ENCODE measurements at places on chromosomes 3 and 15.

GRCh38 chr3:194532591-194532990 is 45.8 kb upstream of the ATP13A3 start:
- DNase-seq, result no peak

- no peak for DNase-seq
Measured at GRCh38 chr3:159879146-159879545, 109.5 kb upstream of the IL12A start.

GRCh38 chr3:157816896-157817295 is 289.3 kb downstream of the SHOX2 start:
- no peak for DNase-seq

GRCh38 chr3:178475062-178475461 is 61.2 kb upstream of the KCNMB2 start:
- DNase-seq, result no peak

GRCh38 chr3:152444029-152444641 is 175.4 kb downstream of the MBNL1 start:
- DNase-seq, result peak; percentile 65

DNA sequence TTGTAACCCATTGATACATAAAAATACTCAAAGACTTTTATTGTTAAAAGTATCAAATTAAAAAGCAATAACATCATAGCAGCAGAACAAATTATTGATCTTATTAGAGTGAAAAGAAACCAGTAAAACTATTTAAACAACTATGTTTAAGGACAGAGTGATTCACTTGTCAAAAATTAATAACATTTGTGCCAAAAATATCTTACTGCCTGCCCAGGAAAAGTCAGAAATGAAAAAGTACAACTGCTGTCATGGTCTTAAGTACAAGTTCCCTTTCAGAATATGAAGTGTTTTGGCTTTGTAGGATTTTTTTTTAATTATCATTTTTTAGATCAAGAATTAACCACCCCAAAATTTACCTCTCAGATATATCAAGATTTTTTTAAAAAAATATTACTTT is 3.4 kb downstream of the IFT57 start:
- peak; percentile 37 for DNase-seq

- DNase-seq, result no peak
Measured at GRCh38 chr3:152322756-152323155, 54.0 kb downstream of the MBNL1 start.

DNA sequence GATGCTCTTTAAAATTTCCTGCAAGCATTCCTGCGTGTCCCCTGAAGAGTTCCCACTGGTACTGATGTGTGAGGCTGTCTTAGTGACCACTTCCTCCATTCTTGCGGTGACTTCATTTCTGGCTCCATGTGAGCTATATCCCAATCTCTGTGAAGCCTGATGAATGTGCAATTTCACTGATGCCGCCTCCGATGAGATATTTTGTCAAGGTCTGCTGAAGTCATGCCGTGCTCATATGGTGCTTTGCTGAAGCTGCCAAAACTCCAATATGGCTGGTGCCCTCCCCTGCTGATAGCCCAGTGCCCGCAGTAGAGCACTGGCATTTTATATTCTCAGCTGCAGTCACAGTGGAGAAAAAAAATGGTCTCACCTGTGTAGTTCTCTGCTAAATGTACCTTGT is 271.5 kb downstream of the EFHB start:
- no peak for DNase-seq

- no peak for DNase-seq
Measured at GRCh38 chr3:170437696-170438407, 19.2 kb downstream of the CLDN11 start.

- no peak for DNase-seq
Measured at GRCh38 chr3:12178091-12178820, 19.5 kb upstream of the TIMP4 start.

GRCh38 chr15:85589851-85590250 is 204.9 kb downstream of the KLHL25 start:
- no peak for DNase-seq

DNA sequence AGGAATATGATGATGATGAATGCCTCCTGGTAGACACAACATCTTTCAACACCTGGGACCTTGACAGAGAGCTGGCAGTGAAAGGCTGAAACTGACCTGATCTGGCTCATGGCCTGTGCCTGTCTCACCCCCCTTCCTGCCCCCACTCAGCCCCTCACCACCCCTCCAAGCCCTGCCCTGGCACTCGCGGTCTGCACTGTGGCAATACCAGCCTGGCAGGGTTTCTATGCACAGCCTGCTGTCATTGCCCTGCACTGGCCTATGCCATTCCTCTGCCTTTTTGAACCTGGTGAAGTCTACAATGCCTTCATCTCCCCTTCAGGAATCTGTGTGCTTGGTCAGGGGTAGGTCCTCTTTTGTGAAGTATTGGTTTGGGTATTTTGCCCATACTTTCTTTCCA is 56.5 kb downstream of the ACAD9 start:
- no peak for DNase-seq

- DNase-seq, result no peak
Measured at GRCh38 chr15:40333922-40334492, 6.7 kb downstream of the CCDC9B start.

DNA sequence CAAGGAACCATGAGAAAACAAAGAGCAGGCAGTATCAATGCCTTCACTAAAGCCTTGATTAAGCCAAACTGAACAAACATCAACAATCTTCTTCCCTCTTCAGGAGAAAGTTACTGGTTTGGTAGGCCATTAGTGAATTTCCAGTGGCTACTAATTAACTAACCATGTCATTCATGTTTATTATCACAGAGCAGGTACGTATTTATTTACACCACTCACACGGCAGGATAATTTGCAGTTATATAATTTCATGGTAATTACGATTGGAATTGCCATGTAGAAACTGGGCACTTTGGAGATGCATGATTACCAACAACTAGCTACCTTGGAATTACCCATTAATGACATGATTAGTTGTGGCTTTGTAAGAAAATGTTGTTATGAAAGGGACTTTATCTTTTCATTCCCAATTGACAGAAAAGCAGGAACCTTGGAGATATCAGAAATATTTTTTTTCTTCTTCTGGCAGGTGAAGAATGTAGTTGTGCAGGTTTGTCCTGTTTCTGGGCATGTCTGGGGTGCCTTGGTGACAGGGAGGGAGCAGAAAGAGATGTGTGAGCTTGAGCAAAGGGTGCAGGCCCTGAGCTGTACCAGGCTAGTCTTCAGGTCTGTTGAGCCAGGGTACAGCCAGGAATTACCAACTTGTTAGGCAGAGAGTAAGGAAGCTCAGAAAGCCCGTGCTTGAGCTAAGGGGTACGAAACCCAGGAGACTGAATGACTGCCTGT is 310.7 kb downstream of the RORA start:
- DNase-seq, result peak; percentile 43

- DNase-seq, result no peak
Measured at GRCh38 chr3:150762662-150763121, 277 bp downstream of the SIAH2 start.

- no peak for DNase-seq
Measured at GRCh38 chr3:197539651-197540051, 16.1 kb downstream of the BDH1 start.

DNA sequence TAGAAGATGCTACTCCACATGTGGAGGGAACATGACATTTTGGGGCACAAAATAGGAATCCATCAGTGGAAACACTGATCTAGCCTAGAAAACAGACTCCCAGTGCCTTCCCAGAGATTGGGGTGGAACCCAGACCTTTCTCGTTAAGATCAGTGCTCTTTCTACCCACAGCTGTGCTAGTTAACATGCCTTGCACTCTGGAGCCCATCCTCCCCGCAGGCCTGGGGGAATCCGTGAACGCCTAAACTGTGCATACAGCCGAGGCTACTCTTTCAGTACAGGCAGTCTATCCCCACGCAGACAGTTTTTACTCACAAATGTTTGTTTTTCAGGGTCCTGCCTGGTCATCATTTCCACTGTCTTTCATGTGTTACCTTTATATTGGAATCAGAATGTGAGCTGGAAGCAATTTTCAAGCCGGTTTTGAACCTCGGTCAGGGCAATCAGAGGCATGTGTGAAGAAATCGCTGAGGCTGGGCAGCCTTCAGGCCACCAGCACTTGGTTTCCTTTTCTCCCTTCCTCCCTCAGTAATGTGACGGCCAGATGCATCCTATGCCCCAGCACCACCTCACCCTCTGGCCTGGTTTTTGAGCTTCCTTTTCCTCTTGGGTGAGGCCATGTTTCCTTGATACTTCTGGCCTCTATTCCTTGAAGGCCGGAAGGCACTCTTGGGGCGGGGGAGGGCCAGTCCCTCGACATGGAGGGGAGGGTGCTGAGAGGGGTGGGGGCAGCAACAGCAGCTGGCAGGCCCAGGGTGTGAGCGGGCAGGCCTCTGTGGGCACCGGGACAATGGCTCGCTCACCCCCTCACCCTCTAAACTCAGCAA is 123.6 kb upstream of the GALNT15 start:
- DNase-seq, result no peak

- no peak for DNase-seq
Measured at GRCh38 chr3:120049881-120050539, 44.2 kb downstream of the GSK3B start.

GRCh38 chr3:51581524-51581923 is 43.0 kb downstream of the RAD54L2 start:
- no peak for DNase-seq

DNA sequence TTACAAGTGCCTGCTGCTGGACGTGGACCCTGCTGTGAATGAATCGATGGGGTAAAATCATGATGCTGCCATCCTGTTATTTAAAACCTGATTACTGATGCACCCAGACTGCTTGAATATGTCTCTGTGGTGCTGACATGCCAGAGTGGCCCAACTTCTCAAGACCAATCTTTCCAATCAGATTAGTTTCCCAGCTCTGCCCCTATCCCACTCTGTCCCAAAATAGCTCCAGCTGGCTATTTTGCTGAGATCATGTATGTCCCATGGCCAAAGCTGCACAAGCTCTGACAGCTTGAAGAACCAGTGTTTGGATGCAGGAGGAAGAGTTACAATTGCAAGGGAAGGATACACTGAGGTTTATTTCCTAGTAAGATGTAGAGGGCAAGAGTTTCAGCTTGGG is 153.6 kb downstream of the TMEM108 start:
- DNase-seq, result no peak

- no peak for DNase-seq
Measured at GRCh38 chr3:62404321-62404720, 31.0 kb upstream of the FEZF2 start.

GRCh38 chr3:114686621-114687020 is 392.8 kb downstream of the TIGIT start:
- DNase-seq, result no peak

GRCh38 chr3:141147657-141148056 is 84.0 kb upstream of the PXYLP1 start:
- DNase-seq, result no peak

DNA sequence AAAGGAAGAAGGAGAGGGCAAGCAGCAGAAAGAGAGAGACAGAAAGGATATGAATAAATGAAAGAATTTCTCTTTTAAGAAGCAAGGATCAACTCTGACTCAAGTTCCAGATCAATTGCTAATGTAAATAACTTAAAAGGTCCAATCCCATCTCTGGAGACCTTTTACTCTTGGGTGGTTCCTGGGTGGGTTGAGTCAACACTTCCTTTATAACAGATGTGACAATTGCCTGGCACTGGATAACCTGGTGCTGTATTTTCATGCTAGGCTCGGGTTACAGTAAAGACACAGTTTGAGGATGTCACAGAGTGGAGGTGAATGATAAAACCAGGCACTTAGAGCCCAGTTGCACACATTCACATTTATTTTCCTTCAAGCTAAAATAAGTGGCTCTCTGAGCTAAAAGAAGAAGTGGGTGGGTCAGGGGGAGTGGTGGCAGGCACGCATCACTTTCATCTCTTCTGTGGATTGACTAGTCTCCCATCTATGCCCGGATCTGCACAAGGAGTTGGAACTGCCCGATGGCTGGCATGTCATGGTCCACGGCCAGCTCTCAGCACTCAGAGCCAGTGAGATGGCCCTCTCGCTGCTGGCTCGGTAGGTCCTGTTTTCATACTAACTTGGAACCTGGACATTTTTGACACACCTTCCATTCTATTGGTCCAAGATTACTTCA is 465.8 kb downstream of the FOXP1 start:
- DNase-seq, result no peak

- no peak for DNase-seq
Measured at GRCh38 chr3:185658504-185658912, 72.4 kb downstream of the SENP2 start.

DNA sequence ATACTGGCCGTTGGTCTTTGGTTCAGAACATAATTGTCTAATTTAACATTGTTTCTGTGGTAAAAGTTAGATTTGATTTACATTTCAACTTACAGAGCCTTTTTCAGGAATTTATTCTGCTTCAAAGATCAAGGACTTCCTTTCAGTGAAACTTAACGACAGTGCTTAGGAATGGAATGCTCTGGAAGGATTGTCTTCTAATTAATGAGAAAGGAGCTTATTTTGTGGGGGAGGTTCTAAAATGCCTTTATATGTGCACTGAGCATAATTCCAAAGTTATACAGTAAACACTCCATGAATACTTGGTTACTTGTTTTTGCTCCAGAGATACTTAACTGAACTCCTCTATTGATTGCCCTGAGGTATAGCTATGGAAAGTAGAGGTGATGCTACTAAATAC is 75.7 kb downstream of the CACNA1D start:
- DNase-seq, result no peak

DNA sequence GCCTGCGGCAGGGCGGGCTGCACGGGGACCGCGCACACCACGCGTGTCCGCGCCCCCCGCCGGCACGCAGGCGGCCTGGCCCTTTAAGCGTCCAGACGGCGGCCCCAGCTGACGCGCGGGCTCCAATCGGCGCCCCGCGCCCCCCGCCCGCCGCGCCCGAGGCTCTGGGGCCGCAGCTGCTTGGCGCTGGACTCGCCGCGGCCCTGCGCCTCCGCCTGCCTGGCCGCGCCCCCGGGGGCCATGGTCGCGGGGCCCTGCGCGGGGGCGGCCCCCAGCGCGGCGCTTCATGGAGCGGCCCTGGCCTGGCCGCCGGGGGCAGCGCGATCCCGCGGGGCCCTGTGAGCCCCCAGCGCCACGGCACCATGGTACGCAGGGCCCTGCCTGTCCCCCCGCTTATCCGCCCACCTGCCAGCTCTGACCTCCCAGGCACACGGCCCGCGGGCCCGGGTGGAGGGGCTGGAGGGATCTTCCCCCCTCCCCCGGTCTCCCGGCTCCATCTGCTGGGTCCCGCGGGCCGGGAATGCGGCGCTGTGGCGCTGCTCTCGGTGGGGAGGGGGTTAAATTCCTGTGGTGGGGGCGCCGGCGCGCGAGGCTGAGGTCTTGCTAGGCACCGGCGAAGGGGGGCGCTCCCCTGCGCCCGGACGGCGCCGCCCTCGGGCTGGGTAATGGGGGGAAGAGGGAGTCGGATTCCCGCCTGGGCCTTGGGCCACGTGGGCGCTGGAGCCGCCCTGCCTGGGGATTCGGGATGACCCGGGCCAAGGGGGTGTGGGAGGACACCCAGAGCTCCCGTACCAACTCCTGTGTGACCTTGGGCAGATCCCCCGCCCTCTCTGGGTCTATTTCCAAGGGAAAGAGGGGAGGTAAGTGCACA is 1.1 kb downstream of the ZBTB47 start:
- peak; percentile 31 for DNase-seq

Measured in NCI-H2081 (cell line).